ENCODE measurements at places on chromosomes 4 and X.
A peak's percentile ranks its signal among the peaks of the same experiment; 100 is the strongest.

GRCh38 chrX:39238006-39238405, 436.7 kb downstream of the MID1IP1 start:
- no peak for DNase-seq

- DNase-seq: no peak
These were observed 12.0 kb downstream of the ZFYVE28 start for GRCh38 chr4:2406406-2406805.

- DNase-seq: no peak
These were observed 90.0 kb upstream of the DRD5 start for GRCh38 chr4:9691238-9692065.

DNA sequence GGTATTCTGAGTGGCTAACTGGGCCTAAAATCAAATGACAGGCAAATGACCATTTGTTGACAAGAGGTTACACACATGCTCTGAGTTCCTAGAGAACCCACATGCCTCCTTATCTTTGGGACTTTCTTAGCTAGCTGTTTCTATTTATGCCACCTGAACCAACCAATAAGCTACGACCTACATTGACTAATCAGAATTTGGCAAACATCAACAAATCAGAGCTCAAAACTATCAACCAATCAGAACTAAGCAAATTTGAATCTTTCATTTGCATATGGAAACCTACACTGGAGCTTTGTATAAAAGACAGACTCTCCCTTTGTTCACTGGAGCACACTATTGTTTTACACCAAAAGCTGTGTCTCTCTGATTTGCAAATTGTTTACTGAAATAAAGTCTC, 192.0 kb downstream of the CXXC4 start:
- DNase-seq: no peak

GRCh38 chrX:106874075-106874474, 29.1 kb downstream of the RIPPLY1 start:
- DNase-seq: peak; percentile 54

DNA sequence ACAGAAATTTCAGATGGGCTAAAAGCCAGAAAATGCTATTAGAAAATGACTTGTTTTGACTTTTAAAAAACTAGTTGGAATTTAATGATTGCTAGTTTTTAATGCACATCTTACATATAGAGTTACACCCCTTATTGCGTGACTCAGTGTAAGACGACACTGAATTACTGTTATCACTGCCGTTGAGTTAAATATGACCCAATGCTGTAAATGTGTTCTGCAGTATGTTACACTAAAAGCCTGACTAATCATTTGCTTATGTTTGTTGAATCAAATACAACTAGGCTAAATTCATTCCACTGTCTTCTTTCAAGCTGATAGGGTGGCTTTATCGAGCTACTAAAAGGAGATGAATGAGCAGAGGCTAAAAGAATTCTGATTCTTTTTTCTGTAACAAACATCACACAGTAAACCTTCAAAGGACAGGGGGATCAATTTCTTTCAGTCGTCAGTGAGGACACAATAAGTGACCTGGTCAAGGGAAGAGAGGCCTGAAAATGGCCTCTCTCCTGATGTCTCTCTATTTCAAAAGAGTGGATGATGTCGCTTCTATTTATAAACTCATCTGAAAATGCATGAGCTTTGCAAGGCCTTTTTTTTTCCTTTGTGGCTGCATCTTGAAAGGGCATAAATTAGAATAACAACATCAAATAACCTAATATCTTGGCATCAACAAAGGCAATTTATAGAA, 142.2 kb upstream of the KCNIP4 start:
- peak; percentile 20 for DNase-seq

- DNase-seq: no peak
These were observed 517.0 kb downstream of the ZIC3 start for GRCh38 chrX:138082896-138083295.

DNA sequence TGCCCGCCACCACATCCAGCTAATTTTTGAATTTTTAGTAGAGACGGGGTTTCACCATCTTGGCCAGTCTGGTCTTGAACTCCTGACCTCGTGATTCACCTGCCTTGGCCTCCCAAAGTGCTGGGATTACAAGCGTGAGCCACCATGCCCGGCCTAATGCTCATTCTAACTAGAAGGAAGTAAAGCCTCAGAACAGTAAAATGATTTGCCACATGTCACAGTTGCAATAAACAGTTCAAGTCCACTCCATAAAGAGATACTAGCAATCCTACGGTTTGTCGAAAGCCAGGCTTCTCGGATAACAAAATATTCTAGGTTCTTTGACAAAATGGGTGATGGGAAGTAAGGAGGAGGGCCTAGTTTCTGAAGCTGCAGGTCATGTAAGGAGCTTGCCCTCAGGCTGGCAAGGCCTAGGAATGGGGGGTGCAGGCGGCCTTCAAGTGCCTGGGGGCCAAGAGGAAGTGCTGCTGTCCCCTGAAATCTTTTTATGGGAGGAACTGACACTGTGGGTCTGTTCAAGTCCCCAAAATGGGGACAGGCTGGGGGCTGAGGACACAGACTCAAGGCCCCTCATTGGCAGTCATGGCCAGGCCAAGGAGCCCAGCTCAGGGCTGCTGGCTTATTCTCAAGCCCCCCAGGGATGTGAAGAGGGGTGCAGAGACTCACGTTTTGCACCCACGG, 31.8 kb upstream of the ACSL1 start:
- no peak for DNase-seq

DNA sequence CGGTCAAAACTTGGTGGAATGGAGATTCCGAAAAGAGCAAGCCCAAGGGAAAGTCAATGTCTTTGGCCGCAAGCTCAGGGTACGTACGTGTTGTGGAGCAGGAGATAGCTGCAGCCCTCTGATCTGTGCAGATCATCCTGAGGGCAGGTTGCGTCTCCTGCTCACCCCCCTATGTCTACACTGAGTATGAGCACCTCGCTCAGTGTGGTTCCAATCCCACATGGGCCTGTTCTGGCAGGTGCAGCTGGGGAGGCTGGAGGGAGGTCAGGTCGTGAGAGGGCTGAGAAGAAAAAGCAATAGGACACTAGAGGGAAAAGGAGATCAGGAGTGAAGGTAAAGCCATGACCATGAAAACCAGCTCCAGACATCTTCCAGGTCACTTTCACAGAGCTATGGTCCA, 142.1 kb downstream of the DCTD start:
- no peak for DNase-seq

- no peak for DNase-seq
These were observed 75.8 kb downstream of the RPS3A start for GRCh38 chr4:151175233-151175632.

- no peak for DNase-seq
These were observed 106.4 kb downstream of the SLIT2 start for GRCh38 chr4:20358110-20358509.

DNA sequence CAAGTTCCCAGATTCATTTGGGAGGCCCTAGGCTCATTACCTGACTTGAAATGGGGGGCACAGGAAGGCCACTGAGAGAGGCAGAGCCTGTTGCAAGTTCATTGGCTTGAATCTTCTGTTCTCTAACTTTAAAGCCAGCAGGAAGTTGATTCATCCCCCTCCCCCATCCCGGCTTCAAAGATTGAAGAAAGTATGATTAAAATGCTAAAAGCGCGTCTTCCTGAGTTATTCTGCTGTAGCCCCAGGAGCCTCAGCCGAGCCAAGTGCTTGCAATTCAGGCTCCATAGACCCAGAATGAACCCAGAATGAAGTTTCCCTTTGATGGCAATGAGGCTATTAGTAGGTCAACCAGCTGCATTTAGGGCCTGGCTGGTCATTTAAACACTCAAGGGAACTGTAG, 14.7 kb downstream of the CHST7 start:
- peak; percentile 13 for DNase-seq

- DNase-seq: no peak
These were observed 18.8 kb upstream of the PPP2R2C start for GRCh38 chr4:6491235-6491634.

DNA sequence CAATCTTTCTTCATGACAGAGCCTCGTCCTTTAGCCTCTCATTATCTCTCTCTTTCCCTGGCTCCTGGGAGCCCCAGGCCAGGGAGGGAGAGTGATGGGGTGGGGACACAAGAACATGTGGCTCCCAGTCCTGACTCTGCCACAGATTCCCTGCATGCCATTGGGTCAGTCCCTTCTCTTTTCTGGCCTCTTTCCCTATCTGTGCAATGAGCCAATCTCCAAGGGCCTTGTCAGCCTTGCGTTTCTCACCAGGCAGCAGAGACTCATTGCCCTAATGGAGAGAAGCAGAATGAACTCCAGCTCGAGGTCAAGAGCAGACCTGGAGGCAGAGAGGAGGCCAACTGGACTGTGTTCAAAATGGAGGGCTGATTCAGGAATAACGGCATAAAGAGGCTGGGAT, 38.4 kb upstream of the PJA1 start:
- no peak for DNase-seq

GRCh38 chr4:139977838-139978609, 176.0 kb downstream of the MAML3 start:
- DNase-seq: no peak

- no peak for DNase-seq
These were observed 34.1 kb upstream of the SPON2 start for GRCh38 chr4:1206299-1207156.

DNA sequence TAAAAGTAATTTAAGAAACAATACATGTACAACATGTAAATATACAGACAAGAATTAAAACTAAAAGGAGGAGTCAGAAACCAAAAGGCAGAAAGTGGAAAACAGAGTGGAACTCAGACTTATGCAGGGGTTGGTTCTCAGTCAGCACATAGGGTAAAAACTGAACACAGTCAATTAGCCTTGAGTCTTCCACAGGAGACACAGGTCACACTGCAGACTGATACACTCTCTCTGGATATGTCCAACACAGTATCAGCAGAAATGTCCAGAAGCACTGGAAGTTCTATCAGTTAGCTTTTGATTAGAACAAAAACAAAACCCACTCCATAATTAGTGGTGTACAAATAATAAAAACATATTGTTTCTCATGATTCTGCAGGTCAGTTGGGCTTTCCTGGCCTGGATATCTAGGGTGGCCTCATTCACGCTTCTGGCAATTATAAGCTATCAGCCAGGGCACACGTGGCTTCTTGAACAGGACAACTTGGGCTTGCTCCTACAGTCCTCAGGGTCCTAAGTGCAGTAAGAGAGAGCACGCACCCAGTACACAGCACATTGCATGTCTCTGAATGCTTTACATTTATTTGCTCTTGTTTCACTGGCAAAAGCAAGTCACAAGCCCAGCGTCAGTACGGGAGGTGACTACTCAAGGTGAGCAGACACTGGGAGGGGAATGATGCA, 21.6 kb downstream of the TEC start:
- no peak for DNase-seq

GRCh38 chr4:15963576-15963975, 601 bp upstream of the FGFBP2 start:
- DNase-seq: no peak

- DNase-seq: no peak
These were observed 53.5 kb downstream of the PLAC1 start for GRCh38 chrX:134604701-134605311.

DNA sequence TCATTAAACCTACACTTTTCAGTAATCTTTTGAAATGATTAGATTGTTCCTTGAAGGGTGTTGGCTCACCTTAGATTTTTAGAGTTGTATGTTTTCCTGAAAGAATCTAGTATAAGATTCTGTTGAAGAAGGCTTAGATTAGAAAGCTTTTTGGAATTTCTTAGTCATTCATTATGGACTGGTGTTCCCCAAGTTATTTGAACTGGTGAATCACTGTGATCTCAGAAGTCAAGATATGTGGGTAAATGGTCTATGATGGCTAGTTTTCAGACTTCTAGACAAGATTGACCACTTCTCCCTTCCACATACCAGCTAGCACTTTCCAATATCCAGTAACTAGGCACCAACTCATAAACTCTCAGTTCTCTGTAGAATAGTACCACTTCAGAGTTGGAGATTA, 138.1 kb downstream of the KDM6A start:
- peak; percentile 34 for DNase-seq

GRCh38 chr4:48620831-48621230, 130.8 kb downstream of the ZAR1 start:
- DNase-seq: no peak

- no peak for DNase-seq
These were observed 19.9 kb upstream of the MXD4 start for GRCh38 chr4:2281575-2282343.

- no peak for DNase-seq
These were observed 117.8 kb upstream of the ENPP6 start for GRCh38 chr4:184335520-184335919.

DNA sequence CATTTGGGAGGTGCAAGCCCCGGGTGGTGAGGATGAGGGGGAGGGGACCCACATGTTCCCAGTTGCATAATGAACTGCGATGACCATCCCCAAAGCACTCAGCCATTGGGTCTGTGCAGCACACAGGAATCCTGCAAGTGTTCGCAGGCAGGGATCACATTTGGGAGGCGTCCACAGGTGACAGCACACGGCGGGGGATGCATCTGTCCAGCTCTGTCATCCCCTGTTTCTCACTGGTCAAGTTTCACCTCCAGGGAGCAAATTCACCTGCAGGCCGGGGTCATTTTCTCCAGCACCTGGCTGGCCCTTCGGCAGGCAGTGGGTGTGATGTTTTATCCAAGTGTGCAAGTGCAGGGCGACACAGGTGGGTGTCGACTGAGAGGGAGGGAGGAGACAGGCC, 33.3 kb upstream of the SORCS2 start:
- DNase-seq: no peak

DNA sequence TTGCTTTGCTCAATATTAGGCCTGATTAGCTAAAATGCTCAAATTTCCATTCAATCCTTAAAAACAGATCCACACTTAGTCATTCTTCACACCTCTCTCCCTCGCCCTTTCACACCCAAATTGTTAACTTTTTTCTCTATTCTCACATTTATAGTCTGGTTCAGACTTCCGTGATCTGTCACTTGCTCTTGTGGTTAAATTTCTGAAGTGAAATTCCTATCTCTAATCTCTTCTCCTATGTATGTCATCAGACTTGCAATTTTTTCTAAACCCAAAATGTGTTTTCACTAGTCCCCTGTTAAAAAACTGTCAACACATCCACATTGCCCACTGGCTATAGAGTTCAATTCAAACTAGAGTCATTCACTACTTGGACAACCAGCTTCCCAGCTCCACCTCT, 63.2 kb downstream of the SNCA start:
- DNase-seq: no peak

GRCh38 chr4:41399231-41399630, 138.7 kb upstream of the LIMCH1 start:
- no peak for DNase-seq

- DNase-seq: no peak
These were observed 85.3 kb upstream of the SLC4A4 start for GRCh38 chr4:71253545-71253944.

- no peak for DNase-seq
These were observed 52.2 kb downstream of the SMIM20 start for GRCh38 chr4:25966171-25966570.

- DNase-seq: no peak
These were observed 30.0 kb downstream of the AFAP1 start for GRCh38 chr4:7909463-7910262.

DNA sequence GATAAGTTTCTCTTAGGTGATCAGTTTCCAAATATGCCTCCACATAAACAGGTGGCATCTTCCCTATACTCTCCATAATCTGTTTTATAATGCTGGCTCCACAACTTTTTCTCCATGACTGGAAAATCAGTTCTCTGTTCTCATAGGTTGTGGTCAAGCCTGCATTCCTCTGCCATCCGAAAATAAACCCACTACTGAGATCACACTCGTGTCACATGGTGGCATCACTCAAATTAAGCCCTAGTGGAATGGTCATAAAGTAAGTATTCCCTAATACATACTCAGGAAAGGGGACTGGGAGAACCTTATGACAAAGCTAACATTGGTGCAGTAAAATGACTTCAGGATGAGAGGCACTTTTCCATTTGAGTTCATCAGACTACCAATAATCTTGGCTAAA, 37.6 kb downstream of the MAGED4B start:
- no peak for DNase-seq

Data from amniotic stem cell (primary cell).